ENCODE measurements at places on chromosomes 16 and 17.
A peak's percentile ranks its signal among the peaks of the same experiment; 100 is the strongest.

DNA sequence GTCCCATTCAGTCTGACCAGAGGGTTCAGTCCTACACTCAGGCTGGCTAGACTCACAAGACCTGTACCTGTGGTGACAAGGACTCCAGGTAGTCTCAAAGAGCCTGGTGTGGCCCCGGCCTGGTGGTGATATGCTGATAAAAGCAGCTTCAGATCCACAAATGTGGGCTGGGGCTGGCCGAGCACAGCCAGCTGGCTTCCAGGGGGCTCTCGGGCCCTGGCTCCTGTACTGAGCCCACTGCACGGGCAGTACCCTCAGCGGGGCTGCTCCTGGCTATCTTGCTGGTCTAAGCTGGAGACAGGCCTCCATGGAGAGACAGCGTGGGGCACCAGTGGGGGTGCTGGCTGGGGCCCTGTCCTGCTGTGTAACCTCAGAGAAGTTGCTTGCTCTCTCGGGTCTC lies 4.3 kb downstream of the SMIM5 start:
- no peak for DNase-seq

DNA sequence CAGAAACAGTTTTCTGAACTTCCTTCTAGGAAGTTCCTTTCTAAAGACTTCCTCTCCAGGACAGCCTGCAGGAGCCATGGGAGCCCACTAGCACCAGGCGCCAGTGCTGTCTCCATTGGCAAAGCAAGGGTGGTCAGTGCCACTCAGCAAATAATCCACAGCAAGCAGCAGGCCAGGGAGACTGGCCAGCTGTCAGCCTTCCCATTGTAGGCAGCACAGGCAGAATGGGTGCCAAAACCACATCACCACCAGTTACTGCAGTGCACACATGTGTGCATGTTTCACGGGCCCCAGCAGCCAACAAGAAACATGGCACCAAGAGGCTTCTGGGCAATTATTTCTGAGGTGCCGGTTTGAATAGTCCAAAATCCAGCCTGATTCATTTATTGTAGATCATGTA lies 26.7 kb downstream of the DNASE1 start:
- no peak for DNase-seq

GRCh38 chr17:48254896-48255295 lies 147.3 kb downstream of the SNX11 start:
- DNase-seq, result no peak

DNA sequence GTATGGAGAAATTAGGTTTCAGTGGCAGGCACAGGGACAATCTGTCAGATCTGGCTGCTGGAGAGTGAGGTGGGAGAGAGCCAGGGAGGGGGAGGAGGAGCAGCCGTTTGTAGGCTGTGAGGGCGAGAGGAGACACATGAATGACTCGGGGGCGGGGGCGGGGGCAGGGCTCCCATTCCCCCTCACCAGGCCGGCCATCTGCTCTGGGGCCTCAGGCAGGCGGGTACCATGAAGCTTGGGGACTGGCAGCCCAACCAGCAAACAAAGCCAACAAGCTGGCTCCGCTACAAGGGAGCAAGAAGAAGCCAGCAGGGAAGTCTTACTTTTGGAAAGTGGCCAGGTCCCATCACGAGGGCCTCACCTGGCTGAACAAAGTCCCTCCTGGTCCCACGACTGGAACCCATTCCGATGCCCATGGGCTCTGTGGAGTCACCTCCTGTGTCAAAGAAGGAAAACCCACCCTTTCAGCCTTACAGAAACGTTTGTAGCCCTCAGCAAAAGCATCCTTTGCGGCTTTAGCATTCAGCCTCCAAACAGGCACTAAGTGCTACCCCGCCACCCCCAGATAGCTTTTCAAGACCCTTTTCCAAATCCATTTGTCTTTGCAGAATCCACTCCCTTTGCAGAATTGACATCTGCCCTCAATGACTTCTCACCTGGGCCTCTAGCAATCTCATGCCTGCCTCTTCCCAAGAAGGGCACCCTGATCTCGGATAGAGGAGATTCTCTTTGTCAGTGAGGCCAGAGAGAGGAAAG lies 9.2 kb upstream of the SSTR2 start:
- no peak for DNase-seq

DNA sequence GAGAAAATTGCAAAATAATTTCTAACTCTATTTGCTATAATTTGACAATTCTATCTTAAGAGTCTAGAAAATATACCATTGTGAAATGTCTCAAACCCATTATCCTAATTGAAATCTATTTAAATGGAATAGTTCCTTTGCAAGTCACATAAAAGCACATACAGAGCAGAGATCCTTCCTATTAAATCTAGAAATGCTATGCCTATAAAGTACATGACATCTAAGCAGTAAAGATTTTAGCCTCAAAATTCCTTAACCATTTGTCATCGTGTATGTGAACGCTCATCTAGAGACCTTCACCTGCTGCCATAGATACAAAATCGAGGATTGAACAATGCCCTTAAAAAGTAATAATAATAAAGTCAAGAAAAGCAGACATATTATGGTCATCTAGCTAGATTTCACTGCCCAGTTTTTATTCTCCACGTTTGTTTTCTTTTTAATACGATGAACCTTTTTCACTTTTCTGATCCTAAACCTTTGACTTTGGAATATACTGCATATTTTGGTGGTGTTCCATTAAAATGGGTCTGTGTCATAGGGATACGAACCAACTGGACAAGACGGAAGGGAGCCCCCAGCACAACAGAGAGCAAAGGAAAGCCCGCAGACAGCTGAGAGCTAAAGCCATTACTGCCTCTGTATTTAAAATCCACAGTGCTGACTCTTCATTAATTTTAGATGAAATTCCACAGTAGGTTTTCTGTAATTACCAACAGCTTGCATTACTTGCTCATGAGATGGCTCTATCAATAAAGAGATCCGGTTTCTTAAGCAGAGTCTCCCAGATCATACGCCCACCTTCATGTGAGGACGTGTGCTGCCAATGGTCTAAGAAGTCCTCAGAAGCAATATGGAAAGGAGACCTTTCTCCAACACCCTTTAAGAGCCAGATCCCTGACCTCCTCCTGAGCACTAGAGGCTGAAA lies 17.6 kb downstream of the TEX2 start:
- no peak for DNase-seq

DNA sequence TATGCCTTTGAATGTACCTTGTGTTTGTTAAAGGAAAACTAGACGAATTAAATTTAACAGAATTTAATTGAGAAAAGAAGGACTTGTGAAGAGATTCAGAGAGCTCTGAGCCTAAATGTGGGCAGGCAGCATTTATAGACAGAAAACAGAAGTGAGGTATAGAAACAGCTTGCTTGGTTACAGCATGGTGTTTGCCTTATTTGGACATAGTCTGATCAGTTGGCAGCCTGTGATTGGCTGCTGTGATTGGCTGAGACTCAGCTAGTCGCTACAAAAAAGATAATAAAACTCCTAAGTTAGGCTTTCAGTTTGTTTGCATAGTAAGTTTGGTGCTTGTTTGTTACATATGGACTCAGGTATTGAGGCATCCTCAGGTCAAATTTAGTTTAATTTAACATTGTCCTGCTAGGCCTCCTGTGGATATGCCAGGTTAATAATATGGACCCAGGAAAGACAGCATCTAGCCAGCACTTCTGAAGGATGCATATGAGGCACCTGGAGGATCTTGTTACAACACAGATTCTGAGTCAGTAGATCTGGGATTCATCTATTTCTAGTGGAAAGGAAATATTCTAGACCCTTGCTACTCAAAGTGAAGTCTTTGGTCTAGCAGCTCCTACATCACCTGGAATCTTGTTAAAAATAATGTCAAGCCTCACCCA lies 43.4 kb downstream of the SLFN5 start:
- peak; percentile 21 for DNase-seq

GRCh38 chr16:1526608-1527555 lies 6.6 kb upstream of the TMEM204 start:
- DNase-seq, result peak; percentile 34

GRCh38 chr17:79883202-79883601 lies 44.0 kb upstream of the CBX4 start:
- DNase-seq, result no peak

GRCh38 chr16:50644729-50645128 lies 36.4 kb downstream of the SNX20 start:
- peak; percentile 48 for DNase-seq

- no peak for DNase-seq
These were observed 3.9 kb upstream of the JPH3 start for GRCh38 chr16:87598431-87598830.

GRCh38 chr17:9116311-9116835 lies 95.1 kb downstream of the NTN1 start:
- DNase-seq, result no peak

Measured in stimulated activated naive CD8-positive, alpha-beta T cell treated with anti-CD3 and anti-CD28 coated beads, Interleukin-15, amount 100 ng/mL, for 72 hours (primary cell).